ENCODE measurements at places on chromosomes 1 and 21.

DNA sequence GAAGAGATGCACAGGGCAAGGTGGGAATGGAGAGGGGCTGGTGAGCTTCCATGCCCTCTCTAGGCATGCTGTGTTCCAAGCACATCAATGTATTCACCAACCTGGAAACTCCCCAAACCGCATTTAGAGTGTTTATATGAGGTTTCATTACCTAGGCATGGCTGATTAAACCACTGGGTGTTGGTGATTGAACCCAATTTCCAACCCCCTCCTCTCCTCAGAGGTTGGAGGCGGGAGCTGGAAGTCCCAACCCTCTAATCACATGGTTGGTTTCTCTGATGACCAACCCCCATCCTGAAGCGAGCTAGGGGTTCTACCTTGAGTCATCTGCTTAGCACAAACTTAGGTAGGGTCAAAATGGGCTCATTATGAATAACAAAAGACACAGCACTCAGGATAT is 3.0 kb upstream of the PPIE start:
- no peak for DNase-seq

- DNase-seq: no peak
Measured at GRCh38 chr1:15605398-15606383, 11.6 kb upstream of the DDI2 start.

GRCh38 chr1:218345673-218346390 is 696 bp downstream of the TGFB2 start:
- no peak for DNase-seq

DNA sequence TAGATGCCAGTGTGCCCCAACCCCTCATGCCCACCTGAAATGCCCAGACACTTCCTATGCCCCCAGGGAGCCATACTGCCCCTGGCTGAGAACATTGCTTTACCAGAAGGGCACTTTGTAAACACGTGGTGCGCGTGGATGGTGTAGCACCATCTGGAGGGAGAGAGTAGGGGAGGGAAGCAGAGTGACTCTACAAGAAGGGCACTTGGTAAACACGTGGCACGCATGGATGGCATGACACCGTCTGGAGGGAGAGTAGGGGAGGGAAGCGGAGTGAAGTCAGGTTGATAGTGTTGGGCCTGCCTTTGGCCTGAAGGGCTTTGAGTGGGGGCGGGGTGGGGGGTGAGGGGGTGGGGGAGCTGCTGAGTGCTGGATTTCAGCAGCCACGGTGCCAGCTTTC is 324.0 kb upstream of the VAMP3 start:
- no peak for DNase-seq

DNA sequence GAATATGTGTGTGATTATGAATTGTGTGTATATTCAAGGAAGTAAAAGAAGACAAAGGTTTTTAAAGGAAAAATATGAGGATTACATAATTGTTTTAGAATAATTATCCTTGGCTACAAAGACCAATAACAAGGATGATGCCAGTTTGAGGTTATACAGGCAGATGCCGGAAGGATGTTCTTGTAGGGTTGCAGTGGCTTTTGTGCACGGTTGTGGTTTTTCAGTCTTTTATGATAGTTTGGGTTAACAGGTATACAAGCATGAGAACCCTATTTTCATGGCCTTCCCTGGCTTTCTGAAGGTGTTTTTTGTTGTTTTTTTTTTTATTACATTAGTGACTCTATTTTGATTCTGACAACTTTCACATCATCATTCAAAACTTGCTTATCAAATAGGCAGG is 4.9 kb downstream of the CR2 start:
- no peak for DNase-seq

DNA sequence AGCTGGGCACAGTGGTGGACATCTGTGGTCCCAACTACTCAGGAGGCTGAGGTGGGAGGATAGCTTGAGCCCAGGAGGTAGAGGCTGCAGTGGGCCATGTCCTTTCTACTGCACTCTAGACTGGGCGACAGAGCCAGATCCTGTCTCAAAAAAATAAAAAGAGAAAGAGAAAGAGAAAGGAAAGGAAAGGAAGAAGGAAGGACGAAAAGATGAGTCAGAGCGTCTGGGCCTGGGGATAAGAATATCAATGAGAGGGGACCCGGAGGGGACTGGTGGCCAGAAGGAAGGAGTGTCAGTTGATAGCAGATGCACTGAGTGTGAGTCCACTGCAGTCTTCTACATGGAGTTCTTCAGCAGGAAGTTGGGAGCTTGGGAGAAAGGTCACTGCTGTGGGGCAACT is 75.6 kb downstream of the SYT6 start:
- DNase-seq: no peak

DNA sequence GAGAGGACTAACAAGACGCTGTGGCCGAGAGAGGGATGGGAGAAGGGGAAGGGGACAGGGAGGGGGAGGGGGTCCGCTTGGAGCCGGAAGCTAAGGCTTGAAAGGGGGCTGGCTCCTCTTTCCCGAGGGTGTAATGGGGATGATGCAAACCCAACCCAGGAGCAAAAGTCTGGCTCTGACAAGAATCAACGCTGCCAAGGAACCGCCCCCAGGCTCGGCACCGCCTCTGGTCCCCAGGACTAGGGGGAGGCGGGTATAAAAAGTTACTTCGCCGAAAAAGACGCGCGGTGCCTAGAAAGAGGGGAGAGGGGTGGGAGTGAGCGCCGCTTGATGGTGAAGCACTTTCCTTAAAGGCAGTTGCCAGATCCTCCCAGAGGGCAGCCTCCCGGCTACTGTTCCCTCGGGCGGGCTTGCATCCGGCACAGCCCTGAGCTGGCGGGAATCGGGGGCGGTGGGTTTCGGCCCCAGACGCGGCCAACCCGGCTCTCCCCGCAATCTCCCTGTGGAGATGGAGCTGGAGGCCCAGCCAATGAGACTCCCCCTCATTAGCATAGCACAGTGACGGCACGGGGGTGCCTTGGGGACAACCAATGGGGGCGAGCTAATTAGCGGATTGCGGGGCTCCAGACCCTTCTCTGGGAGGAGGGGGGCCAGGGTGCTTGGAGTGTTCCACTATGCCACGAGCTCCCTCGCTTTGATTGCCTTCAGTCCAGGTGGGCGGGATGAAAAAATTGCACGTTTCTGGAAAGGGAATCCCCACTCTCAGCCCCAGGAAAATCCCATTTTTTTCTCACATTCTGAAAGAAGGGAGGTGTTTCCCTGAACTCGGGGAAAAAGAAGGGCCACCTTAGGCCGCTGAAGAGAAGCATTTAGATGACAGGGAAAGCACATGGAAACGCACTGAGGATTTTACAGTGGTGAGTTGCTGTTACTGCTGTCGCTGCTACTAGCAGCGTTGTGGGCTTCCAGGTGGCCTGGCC is at the start of gene KCNT2:
Gene KCNT2, minus strand, starts transcription at position 51 of the 980 bp plus-strand sequence. CDS start 131 bp downstream, outside the sequence.
- DNase-seq: peak; percentile 67

- DNase-seq: no peak
Measured at GRCh38 chr1:162903246-162903645, 42.3 kb upstream of the CCDC190 start.

GRCh38 chr21:41961753-41962152 is 7.9 kb upstream of the C2CD2 start:
- no peak for DNase-seq

All from ascending aorta (tissue), 2 donors.